ENCODE measurements at places on chromosomes 2 and 18.

DNA sequence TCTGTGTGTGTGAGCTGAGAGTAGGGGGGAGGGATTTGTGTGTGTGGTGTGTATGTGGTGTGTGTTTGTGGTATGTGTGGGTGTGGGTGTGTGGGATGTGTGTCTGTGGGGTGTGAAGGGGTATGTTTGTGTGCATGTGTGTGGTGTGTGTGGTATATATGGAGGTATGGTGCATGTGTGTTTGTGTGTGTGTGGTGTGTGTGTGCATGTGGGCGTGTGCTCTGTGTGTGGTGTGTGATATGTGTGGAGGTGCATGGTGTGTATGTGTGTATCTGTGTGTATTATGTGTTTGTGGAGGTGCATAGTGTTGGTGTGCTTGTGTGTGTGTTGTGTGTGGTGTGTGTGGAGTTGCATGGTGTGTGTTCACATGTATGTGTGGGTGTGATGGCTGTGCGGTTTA, 106.0 kb downstream of the CMPK2 start:
- no peak for DNase-seq

DNA sequence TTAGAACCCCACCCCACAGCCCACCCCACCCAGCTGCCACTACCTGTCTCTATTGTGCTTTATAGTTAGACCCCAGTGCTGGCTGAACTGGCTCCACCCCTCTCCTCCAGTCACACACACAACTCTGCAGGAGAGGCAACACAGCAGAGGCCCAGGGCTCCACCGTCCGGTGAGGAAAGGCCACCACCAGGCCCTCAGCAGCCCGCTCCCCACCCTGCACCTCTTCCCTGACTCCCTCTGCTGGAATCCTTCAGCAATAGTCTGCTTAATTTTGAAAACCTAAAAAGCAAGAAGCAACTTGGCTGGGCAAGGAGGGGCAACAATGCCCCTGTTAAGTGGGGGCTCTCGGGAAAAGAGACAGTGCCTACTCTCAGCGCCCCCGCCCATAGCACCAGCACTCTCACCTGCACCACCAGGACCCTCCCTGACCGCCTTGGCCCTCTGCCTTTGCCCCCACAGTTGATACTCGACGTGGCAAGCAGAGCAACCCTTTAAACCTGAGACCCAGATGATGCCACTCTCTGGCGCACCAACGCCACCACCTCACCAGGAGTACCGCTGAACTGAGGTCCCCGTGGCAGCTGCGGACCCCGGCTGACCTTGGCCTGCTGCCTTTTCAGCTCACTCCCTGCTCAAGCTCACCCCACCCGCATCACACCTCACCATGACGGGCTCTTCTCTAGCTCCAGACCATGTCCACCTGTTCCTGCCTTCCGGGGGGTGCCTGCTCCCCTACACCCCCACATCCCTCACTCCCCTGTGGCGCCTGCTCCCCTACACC, 45.7 kb downstream of the NDUFA10 start:
- no peak for DNase-seq

DNA sequence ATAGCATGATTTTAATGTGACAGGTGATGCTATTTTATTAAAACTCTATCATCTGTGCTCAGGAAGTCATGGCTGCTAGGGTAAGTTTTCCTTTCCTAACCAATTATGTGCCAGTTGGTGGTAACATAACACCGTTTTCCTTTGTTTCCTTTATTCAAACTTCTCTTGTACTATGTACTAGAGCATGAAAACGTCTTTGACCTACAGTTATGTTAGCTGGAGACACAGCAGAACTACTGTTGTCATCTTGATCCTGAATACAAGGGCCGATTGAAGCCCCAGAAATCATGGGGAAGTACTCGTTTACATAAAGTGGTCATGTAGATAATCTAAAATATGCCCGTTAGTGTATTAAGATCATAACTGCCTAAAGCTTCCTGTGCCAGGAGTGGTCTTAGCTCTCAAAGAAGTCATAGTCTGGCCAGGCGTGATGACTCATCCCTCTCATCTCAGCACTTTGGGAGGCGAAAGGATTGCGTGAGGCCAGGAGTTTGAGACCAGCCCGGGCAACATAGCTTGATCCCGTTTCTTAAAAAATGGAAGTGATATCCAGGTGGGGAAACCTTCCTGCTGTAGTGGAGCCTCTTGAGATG, 20.5 kb downstream of the NEDD4L start:
- peak; percentile 35 for DNase-seq

DNA sequence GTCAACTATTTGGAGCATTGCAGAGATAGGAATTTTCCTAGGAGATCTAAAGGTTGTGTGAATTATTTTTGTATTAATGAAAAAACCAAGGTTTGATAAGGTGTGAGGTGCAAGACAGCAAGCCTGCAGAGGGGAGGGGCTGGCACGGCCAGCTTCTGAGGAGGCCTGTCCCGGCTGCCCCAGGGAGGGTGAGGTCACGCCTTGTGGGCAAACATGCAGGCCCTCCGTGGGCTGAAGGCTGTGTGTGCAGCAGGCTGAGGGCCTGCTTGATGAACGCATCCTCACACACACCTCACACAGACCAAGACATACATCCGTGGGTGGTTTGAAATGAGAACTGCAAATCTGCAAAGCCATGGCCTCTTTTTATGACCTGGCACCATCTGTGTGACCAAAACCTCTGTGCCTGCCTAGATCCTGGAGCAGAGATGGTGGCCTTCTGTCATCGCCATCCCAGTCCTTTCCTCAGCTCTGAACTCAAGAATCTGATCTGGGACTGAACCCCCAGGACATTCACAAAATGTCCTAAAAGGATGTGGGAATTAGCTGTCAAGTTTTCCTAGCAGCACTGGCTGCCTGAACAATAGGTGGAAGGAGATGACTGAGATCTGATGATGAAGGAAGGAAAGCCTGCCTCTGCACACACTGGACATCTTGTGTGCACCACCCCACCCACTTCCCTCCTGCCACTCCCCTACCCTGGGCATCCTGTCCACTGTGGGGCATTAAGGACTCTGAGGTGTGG, 102.4 kb upstream of the MGAT4A start:
- DNase-seq = no peak

DNA sequence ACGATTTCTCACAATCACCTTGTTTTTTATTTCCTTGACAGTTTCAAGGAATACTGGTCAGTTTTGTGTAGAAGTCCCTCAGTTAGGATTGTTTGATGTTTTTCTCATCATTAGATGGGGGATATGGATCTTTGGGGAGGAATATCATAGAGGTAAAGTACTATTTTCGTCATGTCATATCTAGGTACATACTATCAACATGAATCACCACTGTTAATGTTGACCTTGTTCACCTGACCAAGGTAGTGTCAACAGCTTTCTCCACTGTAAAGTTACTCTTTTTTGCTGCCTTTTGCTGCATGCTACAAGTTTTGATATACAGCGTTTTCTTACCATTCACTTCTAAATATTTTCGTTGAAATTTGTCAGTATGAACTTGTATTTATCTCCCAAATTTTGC, 32.7 kb downstream of the NLRC4 start:
- DNase-seq = peak; percentile 64

DNA sequence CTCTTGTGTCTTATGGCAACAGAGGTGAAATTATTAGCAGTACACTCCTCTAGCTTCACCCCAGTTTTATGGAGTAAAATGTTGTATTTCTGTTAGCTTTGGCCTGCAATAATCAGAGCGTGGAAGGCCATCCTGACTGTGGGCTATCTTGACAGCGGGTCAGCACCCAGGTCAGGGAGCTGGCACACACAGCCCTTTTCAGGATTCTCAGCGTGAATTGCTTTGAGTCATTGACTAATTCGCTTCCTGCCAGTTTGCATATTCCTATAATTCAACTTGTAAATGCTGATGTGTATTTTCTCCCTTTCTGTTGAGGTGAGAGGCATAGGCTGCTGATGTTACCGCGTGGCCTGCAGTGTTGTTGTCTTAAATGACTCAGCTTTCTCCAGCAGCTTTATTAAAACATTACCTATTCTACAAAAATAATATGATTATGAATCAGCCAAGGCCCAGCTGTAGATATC, 109.6 kb upstream of the EML6 start:
- peak; percentile 48 for DNase-seq

DNA sequence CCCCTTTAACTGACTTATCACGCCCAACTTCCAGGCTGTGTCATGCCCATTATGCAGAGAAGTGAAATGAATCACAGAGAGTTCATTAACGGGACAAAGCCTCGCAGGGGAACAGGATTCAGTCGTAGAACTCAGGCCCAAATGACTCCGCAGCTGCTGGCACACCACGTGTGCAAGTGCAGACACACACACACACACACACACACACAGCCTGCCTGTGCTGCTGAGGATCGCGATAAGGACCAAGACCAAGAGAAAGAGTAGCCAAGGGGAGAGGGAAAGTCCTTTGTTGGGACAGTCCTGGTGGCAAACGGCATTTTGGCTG, 90.0 kb upstream of the TAF1B start:
- peak; percentile 36 for DNase-seq

- peak; percentile 71 for DNase-seq
These were observed 35.4 kb upstream of the LRP2 start for GRCh38 chr2:169397697-169398096.

DNA sequence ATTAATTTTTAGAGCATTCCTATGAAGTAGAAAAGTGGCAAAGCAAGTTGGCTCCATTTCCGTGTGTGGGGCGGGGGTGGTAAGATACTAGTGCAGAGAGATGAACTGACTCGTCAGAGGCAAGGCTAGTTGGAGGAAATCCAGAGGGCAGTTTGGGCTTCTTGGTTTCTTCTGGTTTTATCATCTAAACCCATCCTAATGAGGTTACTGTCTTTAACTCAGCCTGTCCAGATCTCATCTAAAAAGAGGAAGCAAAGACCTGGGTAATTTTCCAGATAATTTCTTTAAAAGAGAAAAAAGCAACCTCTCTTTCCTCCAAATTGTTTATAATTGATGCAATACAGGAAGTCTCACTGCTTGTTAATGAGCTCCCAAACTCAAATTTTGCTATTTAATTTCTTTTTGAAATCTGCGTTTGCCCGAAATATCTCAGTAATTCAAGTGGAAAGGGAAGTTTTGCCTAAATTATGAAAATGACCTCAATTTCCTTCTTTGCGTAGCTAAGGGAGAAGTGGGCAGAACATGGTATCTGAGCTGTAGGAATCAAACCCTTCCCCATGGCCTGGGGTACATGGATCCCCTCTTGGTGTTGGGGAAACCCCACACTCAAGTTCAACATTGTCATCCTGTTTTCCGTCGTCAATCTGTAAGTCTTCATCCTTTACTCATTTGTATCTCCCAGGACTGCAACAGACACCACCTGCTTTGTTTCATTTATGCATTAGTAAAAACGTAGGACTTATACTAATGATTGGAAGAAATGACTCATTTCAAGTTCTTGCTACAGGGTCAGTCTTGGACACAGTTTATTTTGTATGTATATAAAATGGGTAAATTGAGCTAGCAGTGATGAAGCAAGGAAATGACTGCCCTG, 89.1 kb upstream of the KLF7 start:
- no peak for DNase-seq

- DNase-seq = peak; percentile 85
These were observed 221.6 kb downstream of the NR4A2 start for GRCh38 chr2:156110890-156111289.
